ENCODE measurements at places on chromosomes 4 and X. TPM values are rescaled to one million over a fixed set of nuclear protein-coding genes. Genes with fewer than 3 reads are reported as not detected.

Gene GAGE12F
- not detected for total RNA-seq

Gene SOD3
- total RNA-seq: 0.07 TPM

Gene HMX1
- total RNA-seq: not detected

DNA sequence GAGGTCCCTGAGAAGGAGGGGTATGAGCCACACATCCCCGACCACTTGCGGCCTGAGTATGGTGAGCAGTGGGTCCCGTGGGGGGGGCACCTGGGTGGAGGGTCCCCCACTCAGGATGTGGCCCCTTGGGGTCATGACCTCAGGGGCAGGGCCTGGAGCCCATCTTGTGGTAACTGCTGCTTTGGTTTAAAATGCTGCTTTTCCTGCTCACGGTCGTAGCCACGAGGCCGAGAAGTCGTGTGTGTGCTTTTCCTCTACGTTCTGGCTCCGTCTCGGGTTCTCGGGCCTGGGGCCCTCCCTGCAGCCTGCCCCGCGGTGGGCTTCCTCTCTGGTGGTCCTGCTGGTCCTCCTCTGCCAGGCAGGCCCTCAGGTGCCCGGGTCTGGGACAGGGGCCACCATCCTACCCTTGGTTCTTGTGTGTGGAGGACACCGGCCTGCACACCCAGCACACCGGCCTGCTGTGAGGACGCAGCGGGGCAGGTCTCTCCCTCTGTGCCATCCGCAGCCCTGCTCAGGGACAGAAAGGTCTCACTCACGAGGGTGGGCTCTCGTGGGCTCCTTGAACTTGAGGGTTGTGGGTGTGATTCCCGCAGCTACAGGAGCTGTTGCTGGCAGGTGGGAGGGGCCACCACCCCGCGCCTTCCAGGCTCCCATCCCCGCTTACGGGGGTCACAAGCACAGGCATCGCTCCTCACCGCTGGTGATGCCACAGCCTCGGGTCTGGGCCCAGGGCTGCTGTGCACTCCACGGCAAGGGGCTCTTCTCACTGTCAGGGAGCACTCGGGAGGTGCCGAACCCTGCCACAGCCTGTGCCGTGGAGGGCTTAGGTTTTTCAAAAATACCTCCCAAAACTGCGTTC lies 19.6 kb downstream of the UVSSA start:
- DNase-seq: no peak

- peak; percentile 8 for DNase-seq
These were observed 109.9 kb downstream of the ZNF518B start for GRCh38 chr4:10347281-10347795.

Measured in HT1080 (cell line).